ENCODE measurements at places on chromosomes 3 and 15. TPM values are rescaled to one million over a fixed set of nuclear protein-coding genes. Genes with fewer than 3 reads are reported as not detected.

The ZNF774 gene
- polyA plus RNA-seq = 0.91 TPM

The PTH1R gene
- polyA plus RNA-seq = 0.56 TPM

The CFAP100 gene
- polyA plus RNA-seq = not detected

The FGF7 gene
- polyA plus RNA-seq = 27.3 TPM

The SLC25A20 gene
- 23.8 TPM for polyA plus RNA-seq

The TEX9 gene
- polyA plus RNA-seq = 0.42 TPM

The ADGRG7 gene
- polyA plus RNA-seq = not detected

The ZDHHC23 gene
- polyA plus RNA-seq = 0.50 TPM

The DLEC1 gene
- 0.03 TPM for polyA plus RNA-seq

The SEMA5B gene
- not detected for polyA plus RNA-seq

The CD276 gene
- 149 TPM for polyA plus RNA-seq

The CFAP92 gene
- not detected for polyA plus RNA-seq

The GOLGA8S gene
- polyA plus RNA-seq = 0.03 TPM

The ACVR2B gene
- polyA plus RNA-seq = 0.60 TPM

The POLG gene
- polyA plus RNA-seq = 30.6 TPM

The SERPINI2 gene
- not detected for polyA plus RNA-seq

The CSTA gene
- polyA plus RNA-seq = 0.16 TPM

The C3orf49 gene
- polyA plus RNA-seq = not detected

The VGLL3 gene
- 71.4 TPM for polyA plus RNA-seq

The TM6SF1 gene
- polyA plus RNA-seq = 1.3 TPM

The C3orf18 gene
- polyA plus RNA-seq = 10.6 TPM

The TLR9 gene
- polyA plus RNA-seq = not detected

The RNF168 gene
- polyA plus RNA-seq = 2.5 TPM

The CLRN1 gene
- not detected for polyA plus RNA-seq

The ZNF860 gene
- 0.07 TPM for polyA plus RNA-seq

The DCLK3 gene
- polyA plus RNA-seq = not detected

The DPPA2 gene
- not detected for polyA plus RNA-seq

The ALDH1A2 gene
- not detected for polyA plus RNA-seq

The DOCK3 gene
- polyA plus RNA-seq = 0.10 TPM

The STAB1 gene
- polyA plus RNA-seq = not detected

The GLDN gene
- not detected for polyA plus RNA-seq

Measured in IMR-90 (cell line).